HT-29 (cell line): ENCODE measurements at places on chromosomes 2 and 18.
A peak's percentile ranks its signal among the peaks of the same experiment; 100 is the strongest.

GRCh38 chr2:230327418-230328154 lies 593 bp downstream of the SP140L start:
- no peak for DNase-seq

- DNase-seq: no peak
These were observed 196.0 kb downstream of the LDLRAD4 start for GRCh38 chr18:13414521-13414920.

DNA sequence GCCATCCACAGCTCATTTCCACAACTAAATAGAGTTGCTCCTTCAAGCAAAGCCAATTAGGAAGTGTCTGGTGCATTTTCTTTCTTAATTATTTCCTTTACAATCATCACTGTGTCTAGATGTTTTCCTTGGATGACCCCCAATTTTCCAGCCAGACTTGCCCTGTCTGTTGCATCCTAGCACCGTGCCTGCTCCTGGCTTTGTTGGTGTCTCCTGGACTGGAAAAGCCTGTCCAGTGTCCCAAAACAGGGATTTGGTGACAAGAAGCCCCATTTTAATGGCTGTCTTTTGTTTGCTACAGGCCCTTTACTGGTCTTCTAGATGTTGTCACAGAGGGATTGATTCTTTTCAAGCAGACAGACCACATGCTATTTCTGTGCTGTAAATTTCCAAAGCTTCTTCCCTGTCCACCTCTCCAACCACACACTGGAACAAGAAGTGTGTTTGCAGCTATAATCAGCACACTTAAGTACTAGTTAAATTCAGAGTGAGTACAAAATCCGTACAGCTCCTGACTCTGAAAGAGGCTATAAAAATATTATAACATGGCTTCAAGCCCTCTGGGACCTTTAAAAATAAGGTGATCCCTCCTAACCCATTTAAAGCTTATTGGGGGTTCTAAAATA lies 38.4 kb downstream of the RNF144A start:
- no peak for DNase-seq

GRCh38 chr2:142557391-142557790 lies 320.1 kb upstream of the KYNU start:
- DNase-seq: no peak

DNA sequence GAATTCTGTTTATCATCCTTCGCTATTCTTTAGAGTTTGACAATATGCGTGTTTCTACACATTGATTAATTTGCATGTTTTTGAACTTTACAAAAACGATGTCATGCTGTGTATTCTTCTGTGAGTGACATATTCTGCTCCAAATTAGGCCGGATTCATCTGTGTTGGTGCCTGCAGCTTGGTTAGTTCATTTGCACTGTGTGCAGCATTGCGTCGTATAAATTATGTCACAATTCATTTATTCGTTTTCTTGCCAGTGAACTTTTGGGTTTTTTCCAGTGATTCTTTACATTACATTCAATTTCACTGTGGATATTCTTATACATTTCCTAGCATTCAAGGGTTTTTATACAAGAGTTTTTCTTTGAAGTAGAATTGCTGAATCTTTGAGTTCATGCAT lies 118.3 kb downstream of the KCNF1 start:
- no peak for DNase-seq

GRCh38 chr2:67857836-67858235 lies 205.0 kb downstream of the C1D start:
- no peak for DNase-seq

DNA sequence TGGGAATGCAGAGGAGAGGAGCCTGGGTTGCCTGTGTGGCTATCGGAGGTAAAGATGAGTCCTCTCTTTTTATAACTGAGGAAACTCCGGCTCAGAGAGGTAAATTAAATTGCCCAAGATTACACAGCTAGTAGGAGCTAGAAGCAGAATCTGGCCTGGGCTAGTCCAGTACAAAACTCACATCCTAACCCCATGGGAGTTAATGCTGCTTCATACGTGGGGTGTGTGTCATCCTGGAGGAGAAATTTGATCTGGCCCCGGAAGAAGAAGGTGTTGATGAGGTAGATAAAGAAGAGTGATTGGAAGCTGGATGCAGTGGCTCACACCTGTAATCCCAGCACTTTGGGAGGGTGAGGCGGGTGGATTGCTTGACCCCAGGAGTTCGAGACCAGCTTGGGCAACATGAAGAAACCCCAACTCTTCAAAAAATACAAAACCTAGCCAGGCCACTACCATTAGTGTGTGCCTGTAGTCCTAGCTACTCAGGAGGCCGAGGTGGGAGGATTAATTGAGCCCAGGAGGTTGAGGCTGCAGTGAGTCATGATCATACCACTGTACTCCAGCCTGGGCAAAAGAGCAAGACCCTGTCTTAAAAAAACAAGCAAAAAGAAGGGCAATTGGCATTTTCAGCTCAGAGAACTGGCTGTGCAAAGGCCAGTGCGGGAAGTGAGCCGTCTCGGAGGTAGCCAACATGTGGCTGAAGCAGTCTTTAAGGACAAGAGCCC lies 33.7 kb downstream of the CTIF start:
- DNase-seq: no peak

- peak; percentile 95 for DNase-seq
These were observed 98.3 kb upstream of the ID2 start for GRCh38 chr2:8583400-8584173.

DNA sequence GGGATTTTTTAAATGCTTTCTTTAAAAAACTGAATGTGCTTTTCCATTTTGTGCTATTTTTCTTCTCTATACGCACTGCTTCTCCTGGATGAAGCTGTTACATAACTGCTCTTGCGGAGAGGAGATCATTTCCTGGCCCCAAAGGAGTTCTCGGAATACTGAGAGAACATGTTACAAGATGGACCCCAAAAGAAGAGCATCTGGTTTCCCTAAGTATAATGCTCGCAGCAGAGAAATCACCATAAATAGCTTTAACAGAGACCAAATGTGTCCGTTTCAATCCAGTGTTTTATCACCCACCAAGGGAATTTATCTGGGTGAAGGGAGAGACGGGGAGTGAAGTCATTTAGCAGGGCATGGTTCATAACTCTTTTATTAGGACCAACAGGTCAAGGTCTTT lies 80.1 kb downstream of the RBM43 start:
- no peak for DNase-seq

GRCh38 chr18:36798738-36799473 lies 29.9 kb downstream of the TPGS2 start:
- no peak for DNase-seq

DNA sequence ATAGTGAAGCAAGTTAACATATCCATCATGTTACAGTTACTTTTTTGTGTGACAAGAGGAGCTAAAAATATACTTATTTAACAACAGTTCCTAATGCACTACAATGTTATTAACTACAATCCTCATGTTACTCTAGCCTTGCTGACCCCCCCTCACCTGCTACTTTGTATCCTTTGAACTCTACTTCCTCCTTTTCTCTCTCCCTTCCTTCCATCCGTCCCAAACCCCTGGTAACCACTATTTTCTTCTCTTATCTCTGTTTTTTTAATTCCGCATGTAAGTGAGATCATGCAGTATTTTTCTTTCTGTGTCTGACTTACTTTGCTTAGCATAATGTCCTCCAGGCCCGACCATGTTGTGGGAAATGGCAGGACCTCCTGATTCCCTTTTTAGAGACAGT lies 59.4 kb downstream of the NPAS2 start:
- DNase-seq: no peak

DNA sequence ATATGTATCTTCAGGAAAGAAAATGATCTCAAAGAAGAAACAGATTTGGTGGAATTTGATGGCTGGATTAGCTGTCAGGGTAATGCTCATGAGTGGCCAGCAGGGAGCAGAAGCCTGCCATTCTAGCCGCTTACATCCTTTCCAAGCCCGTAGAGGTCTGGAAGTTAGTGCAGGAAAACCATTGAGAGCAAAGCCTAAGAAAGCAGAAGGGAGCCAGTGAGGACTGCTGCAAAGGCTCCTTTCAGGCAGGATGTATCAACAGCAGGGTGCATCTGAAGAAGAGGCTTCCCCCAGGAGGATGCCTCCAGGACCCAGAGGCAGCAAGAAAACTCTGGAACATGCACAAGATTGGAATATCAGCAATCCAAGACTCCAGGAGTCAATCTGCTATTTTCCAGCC lies 22.9 kb upstream of the LBH start:
- DNase-seq: peak; percentile 82

GRCh38 chr2:85772019-85772745 lies 18.4 kb downstream of the ATOH8 start:
- DNase-seq: peak; percentile 86
